Substantia nigra (tissue), 51 donors: ENCODE measurements at places on chromosomes 4 and X.

DNA sequence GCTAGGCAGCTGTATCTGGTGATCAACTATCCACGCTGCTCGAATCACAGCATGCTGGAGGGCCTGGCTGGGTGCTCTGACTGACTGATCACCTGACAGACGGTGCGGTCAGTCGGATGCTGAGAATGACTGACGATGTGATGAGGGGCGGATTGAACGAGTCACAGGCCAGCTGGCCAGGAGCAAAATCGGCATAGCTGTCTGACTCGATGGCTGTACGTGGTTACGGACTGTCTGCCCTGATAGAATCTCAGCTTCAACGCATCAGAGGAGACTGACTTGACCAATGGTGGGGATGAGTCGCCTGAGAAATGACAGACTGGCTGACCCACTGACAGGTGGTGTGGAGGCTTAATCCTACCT, 1.0 kb upstream of the SUV39H1 start:
- DNase-seq = no peak

GRCh38 chr4:10085828-10086505, 30.6 kb downstream of the WDR1 start:
- DNase-seq = no peak

GRCh38 chr4:55183926-55184599, 58.7 kb upstream of the KDR start:
- no peak for DNase-seq

- DNase-seq = no peak
Observed at GRCh38 chr4:107148904-107149303, 112.8 kb upstream of the DKK2 start.

GRCh38 chrX:36961590-36961989, 46.6 kb upstream of the FAM47C start:
- DNase-seq = no peak

- no peak for DNase-seq
Observed at GRCh38 chr4:85741381-85741780, 266.4 kb downstream of the ARHGAP24 start.

DNA sequence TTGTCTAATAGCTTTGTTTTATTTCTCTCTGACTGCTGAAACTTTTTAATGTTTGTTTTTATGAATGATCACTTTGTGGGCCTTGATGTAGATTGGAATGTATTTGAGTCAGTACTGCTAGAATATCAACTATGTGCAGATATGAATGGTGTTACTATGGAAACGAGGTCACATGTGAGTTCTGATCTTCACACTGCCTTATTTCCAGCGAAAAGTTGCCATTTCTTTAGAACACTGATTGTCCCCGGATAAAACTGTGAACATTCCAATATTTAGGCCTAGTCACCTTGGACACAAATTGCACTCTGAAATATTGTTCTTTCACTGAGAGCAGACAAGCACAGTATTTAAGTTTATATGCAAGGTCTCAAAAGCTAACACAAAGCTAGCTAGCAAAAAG, 27.2 kb upstream of the MAGED1 start:
- no peak for DNase-seq

- no peak for DNase-seq
Observed at GRCh38 chrX:133337250-133337649, 78.0 kb downstream of the GPC4 start.

GRCh38 chr4:98565681-98566301, 92.6 kb downstream of the TSPAN5 start:
- peak; percentile 7 for DNase-seq

DNA sequence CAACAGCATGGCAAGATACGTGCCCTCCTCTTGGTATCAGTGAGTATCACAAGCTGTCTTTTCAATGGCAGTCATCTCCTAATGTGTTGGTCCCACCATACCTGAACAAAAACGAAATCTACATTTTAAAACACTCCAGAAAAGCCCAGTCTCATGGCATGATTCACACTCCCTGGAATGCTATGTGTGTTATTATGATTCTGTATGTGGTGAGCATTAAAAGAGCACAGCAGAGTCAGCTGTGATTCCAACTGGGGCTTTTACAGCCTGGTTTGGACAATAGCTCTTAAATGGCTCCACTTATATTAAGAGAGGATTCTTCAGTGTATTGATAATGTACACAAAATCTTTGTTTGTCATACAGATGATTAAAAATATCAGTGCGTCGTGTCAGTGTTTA, 274.1 kb upstream of the GK2 start:
- DNase-seq = no peak

DNA sequence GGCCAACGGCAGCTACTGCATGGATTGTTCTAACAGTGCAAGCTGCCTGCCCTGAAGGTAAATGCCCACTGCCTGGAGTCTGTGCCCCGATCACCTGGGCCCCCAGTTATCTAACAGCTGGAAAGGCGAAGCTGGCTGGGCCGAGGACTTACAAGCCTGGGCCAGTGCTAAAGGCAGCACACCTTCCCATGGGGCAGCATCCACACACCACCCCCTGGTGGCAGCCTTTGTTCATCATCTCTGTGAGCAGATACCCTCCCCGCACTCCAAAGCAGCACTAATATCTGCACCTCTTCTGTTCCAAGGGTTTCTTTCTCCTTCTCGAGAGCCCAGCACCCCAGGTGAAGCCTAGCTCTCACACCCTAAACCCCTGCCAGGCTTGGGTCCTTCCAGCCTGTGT, 7.6 kb downstream of the SLC2A9 start:
- DNase-seq = no peak

- DNase-seq = no peak
Observed at GRCh38 chr4:37666625-37667071, 19.5 kb downstream of the RELL1 start.

DNA sequence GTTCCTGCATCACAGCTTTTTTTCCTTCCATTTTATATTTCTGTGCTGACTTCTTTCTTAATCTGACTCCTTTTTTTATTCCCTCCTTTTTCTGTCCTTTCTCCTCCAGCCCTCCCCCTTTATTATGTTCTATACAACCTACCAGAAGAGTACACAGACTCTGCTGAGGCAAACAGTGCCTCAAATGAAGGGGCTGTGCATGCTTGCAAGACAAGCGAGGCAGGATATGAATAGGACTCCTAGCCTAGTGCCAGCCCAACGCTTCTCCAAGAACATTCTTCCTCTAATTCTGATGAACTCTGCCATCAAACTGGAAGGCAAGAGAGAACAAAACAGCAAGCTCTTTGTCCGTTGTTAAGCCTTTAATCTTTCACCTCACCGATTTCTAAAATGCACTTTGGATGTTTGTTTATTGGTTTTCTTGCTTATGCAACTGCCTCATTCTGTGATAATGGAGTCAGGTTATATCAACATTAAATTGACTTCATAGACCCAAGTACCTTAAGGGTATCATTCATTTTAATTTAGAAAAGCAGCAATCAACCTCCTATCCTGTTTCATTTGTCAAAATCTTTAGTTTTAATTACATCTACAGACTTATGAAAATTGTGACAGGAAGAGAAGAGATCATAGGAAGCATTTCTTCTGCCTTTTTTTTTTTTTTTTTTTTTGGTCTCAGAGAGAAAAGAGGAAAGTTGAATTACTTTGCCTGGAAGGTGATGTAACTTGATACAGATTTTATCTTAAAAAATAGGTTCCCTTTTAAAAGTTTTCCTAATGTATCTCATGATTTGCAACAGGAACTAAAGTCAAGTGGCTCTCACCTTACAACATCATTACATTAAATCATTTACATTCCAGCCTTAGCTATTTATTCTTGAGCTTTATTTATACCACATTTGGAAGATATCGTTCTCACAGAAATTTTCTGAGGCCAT, 284.7 kb upstream of the FTHL17 start:
- DNase-seq = no peak

DNA sequence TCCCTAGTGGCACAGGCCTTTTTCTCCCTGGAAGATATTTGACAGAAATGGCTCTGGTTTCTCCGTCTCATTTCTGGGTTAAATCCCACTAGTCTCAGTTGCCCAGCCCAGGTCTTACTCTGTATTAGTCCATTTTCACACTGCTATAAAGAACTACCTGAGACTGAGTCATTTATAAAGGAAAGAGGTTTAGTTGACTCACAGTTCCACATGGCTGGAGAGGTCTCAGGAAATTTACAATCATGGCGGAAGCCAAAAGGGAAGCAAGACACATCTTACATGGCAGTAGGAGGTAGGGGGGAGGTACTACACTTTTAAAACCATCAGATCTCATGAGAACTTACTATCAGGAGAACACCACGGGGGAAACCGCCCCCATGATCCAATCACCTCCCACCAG, 81.9 kb downstream of the FHDC1 start:
- DNase-seq = no peak

DNA sequence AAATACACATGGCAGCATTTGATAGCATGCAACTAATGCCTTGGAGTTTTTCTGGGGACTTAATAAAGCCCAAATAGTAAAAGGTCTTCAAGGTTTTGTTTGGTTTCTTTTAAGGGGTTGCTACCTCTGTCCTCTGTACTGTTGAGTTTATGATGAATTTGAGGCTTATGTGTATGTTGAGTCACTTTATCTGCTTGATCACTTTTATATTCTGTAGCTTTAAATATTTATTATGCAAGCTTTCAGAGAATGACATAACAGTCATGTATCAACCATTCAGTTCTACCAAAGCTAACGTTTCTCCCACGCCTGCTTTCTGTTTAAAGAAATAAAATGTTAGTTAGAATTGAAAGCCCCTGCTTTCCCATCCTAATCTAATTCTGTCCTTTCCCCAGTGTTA, 122.2 kb downstream of the NHS start:
- DNase-seq = no peak

DNA sequence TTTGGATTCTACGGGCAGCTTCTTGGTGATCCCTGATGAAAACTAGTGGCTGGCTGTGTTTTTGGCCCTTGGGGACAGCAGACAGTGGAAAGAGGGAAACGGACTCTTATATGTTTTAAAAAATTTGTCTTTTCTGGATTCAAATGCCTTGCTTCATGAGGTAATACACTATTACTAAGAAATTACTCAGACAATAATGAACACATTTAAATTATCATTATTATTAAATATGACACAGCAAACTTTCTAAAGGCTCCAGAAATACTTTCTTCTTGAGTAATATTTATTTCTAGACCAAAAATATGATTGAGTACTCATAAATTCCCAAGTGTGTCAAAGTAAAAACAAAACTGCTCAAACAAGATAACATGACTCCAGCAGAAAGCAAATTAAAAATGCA, 520.7 kb upstream of the AADAT start:
- DNase-seq = no peak

- no peak for DNase-seq
Observed at GRCh38 chrX:17668929-17669328, 68.4 kb upstream of the SCML1 start.

DNA sequence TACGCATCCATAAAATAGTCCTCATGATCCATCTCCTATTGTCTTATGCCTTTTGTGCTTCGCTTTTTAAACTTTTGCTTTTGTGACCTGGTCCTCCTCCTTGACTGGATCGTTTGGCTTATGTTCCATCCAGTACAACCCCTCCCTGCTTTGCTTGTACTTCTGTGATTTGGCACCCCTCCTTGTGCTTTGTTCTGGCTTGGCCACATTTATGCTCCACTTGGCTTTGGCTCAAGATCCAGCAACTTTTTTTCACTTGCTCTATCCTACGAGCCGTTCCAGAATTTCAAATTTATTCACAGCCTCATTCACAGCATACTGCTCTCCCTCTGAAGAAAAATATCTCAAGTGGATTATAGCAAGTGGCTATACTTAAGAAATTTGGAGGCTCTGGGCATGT, 28.0 kb upstream of the GLRA2 start:
- no peak for DNase-seq

- no peak for DNase-seq
Observed at GRCh38 chr4:128663325-128663724, 146.2 kb upstream of the JADE1 start.

- DNase-seq = no peak
Observed at GRCh38 chrX:119762718-119763117, 4.3 kb downstream of the SOWAHD start.

- DNase-seq = no peak
Observed at GRCh38 chr4:43133566-43133965, 241.1 kb downstream of the GRXCR1 start.

DNA sequence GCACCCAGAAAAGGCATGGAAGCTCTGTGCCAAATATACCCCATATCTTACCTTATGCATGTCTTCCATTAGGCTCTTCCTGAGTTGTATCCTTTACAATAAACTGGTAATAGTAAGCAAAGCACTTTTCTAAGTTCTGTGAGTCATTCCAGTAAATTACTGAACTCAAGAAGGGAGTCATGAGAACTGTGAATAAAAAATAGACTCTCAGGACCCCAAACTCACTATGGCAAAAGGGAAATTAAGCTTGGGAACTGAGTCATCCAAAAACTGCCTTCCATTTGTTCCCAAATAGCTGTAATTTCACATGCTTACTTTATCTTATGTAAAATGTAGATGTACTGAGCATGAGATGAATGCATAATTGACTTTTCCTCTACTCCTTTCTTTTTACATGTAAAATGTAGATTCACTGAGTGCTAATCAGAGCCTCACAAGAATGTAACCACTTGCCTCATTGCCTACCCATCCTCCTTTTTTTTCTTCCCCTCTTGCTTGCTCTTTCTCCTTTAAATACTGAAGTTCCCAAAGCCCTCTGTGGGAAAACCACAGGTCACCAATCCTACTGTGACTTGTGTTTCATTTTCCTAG, 8.1 kb downstream of the TCEAL3 start:
- DNase-seq = no peak

- no peak for DNase-seq
Observed at GRCh38 chr4:48252313-48252712, 17.3 kb downstream of the TEC start.

DNA sequence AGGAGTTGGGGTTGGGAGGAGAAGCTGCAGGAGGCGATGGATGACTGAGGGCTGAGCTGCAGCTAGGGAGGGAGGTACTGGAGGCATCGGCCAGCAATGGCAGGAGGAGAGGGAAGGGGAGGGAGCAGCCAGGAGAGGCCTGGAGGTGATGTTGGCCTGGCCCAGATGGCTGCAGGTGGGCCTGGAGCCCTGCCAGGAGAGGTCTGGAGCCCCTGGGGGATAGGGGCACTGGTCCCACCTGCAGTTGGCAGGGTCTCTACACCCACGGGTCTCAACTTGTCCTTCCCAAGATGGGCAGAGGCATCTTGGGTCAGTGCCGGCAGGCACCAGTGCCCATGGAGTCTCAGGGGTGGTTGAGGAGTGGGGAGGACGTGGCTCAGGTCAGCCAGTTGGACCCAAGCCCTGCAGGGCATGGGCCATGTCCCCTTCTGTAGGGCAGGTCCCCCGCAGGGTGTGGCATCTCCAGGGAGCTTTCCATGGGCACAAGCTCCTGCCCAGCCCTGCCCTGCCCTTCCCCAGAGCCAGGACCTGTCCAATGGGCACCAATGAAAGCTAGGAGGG, 2.7 kb upstream of the MXD4 start:
- DNase-seq = no peak

GRCh38 chr4:20255251-20255586, 3.5 kb downstream of the SLIT2 start:
- no peak for DNase-seq

DNA sequence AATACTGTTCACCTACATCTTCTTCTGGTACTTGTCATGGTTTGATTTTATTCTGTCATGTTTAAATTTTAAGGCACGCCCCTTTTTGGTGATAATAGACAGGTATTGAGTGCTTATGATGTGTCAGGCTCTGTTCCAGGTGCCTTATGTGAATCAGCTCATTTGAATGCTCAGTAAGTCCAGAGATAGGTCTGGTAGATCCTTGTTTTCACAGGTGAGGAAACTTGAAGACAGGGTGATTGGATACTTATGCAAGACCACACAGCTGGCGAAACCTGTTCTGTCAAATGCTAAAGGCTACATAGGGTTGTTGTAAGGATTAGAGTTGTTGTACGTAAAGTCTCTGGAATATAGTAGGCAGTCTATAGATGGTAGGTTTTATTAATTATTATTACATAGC, 9.6 kb upstream of the SLC25A14 start:
- no peak for DNase-seq
